ENCODE measurements at places on chromosomes 6 and 20.

- peak; percentile 78 for DNase-seq
Measured at GRCh38 chr20:23441850-23442313, 2.4 kb downstream of the CSTL1 start.

DNA sequence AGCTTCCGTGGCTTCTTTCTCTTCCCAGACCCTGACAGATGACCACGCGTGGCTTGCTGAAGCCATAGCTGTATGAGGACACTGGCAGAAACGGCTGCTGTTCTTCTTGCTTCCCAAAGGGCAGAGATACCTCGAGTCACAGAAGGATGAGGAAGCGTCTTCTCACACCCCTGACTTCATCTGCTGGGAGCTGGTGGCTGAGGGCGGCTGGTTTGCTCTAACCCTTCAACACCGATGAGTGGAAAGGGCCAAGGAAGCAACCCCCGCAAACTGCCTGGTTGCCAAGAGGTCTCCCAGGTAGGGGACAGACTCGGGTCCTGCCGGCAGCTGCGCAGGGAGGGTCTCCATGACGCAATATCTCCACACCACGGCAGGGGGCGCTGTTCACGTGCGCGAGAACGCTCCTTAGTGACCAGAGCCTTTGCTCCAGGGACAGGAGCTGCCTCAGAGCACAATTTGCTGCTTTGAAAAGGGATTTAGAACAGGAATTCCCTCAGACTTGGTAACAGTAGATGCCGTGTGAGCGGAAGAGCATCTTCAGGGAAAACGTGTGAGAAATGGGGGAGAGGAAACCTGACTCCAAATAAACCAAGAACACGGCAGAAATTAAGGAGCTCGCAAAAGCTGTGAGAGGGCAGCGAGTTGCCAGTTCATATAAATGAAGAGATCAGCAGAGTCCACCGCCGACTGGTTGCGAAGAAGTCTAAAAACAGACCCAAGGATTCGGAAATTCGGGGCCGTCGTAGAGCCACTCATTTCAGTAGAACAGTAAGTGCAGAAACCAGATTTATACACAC is 80.2 kb downstream of the ERMARD start:
- DNase-seq, result peak; percentile 65

- DNase-seq, result no peak
Measured at GRCh38 chr20:57410398-57410920, 19.3 kb downstream of the RBM38 start.

DNA sequence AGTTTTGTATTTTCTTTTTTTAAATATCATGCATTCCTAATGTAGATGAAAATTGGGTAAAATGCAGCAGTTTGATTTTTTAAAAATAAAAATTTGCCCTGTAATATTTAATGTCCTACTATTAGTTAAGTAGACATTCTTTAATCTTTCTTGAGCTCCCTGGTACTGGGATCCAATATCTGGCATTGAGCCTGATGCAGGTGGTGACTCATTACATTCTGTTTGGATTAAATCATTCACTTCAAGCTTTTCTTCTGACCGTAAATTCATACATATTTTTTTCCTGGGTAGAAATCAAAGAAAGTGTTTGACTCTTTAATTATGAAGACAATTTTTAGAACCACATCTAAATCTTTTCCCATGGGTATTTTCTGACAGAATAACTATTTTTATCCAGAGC is 768.8 kb upstream of the SLC35B3 start:
- peak; percentile 45 for DNase-seq

DNA sequence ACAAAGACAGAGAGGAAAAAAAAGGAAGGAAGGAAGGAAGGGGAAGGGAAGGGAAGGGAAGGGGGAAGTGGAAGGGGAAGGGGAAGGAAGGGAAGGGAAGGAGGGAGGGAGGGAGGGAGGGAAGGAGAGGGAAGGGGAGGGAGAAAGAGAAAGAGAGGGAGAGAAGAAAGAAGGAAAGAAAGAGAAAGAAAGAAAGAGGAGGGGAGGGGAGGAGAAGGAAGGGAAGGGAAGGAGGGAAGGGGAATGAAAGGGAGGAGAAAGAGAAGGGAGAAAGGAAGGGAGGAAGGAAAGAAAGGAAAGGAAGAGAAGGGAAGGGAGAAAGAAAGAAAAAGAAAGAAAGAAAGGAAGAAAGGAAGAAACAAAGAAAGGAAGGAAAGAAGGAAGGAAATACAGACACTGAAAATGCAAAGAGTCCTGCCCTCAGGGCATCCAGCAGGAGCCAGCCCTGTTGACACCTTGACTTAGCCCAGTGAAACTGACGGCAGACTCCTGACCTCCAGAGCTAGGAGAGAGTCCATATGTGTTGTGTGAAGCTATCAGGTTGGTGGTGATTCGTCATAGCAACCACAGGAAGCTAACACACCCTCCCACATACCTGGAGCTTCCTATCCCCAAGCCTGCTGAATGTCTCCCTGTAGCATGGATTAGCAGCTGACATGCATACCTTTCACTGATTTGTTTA is 58.7 kb upstream of the SULF2 start:
- no peak for DNase-seq

DNA sequence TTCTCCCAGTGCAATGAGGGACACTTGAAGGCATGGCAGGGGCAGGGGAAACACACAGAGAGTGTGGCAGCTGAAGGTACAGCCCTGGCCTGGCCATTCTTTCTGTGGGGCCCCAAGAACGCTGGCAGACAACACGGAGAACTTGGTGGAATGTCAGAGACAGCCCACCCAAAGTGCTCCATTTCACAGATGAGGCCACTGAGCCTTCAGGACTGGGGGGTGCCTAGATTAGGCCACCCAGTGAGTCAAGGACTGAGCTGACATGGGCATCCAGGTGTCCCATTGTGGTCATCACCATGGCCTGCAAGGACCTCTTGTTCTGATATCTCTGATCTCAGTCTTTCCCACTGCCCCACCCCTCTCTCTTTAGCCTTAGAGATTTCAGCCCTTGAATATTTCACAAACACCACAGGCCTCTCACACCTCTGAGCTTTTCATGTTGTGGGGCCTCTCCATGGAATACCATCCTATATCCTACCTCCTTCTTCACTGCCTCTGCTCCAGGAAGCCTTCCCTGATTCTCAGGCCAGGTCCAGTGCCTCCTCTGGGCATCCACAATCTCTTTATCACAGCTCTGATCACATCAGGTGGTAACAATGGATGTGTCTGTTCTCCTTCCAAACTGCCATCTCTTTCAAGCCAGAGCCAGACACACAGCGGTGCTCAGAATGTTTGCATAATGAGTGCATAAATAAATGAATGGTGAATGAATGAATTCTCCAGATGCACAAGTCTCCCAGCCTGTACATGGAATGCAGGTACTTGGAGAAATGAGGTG is 2.0 kb upstream of the RSPO4 start:
- DNase-seq, result no peak

DNA sequence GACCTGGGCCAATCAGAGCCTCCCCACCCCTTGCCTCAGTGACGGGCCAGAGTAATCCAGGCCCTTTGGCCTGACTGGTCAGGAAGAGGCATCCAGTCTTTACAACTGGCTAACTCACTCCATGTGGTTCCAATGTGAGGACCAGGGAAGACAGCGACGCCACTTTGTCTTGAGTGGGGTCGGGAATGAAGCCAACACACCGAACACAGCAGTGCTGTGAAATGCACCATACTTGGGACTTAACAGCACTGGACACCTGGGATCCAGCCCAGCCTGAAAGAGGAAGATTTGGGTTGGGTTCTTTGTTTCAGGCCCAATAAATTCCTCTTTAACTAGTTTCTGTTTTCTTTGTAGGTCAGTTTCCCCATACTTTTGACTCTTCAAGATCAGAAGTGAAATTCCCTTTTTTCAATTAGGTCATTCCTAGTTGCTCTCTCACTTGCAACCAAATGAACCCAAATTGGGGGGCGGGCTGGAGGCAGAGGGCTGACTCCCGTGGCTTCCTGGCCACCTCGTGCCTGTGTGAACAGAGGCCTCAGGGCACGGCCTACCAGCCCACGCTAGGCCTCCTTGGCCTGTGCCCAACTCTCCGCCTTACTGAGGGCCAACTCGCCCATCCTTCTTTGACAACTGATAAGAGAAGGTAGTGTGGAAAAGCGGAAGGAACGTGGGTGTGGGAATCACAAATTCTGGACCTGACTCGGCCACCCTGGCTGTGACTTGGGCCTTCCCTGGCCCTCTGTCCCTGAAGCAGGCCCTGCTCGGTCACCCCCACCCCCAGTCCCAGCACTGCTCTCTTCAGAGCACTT is 17.1 kb downstream of the SULF2 start:
- DNase-seq, result no peak
